ENCODE measurements at places on chromosomes 1 and 21.

DNA sequence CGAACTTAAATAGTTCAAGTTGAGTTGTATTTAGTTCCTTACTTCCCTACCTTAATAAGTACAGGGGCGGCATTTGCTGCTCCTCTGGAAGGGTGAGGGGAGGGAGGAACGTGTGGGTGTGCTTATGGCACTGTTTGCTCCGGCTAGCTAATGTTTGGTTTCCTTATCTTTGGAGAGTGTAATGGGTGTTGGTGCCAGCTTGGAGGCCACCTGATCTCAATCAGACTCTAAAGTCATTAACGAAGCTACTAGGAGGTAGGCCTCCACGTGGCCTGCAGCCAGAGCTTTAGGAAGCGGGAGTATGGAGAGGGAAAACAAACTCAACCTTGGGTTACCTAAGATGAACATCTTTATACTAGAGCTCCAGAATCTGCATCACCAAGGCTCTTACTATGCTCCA lies 43.0 kb upstream of the RAP1A start:
- DNase-seq, result no peak

- DNase-seq, result no peak
These were observed 26.8 kb downstream of the NFIA start for GRCh38 chr1:61109158-61109557.

GRCh38 chr1:167723707-167724323 lies 2.0 kb downstream of the MPZL1 start:
- DNase-seq, result no peak

GRCh38 chr1:66729119-66729518 lies 23.1 kb upstream of the DYNLT5 start:
- no peak for DNase-seq

DNA sequence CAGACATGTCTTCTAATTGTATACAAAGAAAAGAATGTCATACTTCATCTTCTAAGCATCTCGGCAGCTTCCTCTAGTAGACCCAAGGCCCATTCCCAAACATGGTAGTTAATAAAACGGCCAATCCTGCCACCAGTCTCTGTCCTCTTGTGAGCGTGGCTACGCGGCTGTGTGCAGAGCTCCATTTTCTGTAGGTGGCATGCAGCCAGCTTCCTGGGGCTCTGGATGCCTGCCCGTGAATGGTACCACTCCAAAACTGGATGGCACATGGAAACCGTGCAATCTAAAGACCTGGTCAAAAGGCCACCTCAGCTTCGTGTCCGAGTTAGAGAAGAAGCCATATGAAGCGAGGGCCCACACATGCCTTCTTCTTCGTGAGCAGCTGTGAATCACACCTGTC lies 110.7 kb downstream of the SIPA1L2 start:
- DNase-seq, result no peak

DNA sequence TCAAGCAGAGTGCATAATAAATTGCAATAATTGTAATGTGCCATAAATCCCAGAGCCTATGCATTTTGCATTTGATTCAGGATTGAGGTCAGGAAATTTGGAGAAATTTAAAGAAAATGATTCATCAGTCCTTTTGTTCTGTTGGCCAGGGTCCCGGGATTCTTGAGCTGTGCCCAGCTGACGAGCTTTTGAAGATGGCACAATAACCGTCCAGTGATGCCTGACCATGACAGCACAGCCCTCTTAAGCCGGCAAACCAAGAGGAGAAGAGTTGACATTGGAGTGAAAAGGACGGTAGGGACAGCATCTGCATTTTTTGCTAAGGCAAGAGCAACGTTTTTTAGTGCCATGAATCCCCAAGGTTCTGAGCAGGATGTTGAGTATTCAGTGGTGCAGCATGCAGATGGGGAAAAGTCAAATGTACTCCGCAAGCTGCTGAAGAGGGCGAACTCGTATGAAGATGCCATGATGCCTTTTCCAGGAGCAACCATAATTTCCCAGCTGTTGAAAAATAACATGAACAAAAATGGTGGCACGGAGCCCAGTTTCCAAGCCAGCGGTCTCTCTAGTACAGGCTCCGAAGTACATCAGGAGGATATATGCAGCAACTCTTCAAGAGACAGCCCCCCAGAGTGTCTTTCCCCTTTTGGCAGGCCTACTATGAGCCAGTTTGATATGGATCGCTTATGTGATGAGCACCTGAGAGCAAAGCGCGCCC lies 8.7 kb downstream of the PROX1 start:
- no peak for DNase-seq

GRCh38 chr1:65435987-65436386 lies 15.5 kb downstream of the LEPR start:
- DNase-seq, result peak; percentile 82

- no peak for DNase-seq
These were observed 421.5 kb downstream of the KIF26B start for GRCh38 chr1:245576323-245576722.

GRCh38 chr1:94544706-94545490 lies 3.3 kb upstream of the F3 start:
- DNase-seq, result peak; percentile 64

- no peak for DNase-seq
These were observed 40.6 kb upstream of the RAB4A start for GRCh38 chr1:229230140-229230892.
